ENCODE measurements at places on chromosomes 5 and 9.

DNA sequence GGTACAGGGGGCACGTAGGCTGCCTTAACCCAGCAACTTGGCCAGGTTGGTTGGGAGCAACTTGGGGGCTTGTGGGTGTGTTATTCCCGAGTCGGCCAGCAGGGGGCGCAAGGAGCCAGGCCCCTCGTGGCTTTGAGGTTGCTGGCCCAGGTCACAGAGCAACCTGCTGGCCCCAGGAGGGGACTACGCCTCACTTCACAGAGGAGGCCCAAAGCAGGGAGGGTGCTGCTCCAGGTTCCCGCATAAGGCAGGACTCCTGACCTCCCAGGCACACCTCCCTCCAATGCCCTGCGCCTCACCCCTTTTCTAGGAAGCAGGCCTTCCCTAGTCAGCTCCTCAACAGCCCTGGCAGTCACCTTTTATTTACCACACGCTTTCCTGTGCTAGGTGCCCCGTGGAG lies 18.1 kb downstream of the KYAT1 start:
- H3K27me3 ChIP-seq: no peaks in the 10 kb centered on the region
- peaks cover 12% of the 10 kb centered on the region for H3K4me1 ChIP-seq
- no peaks in the 10 kb centered on the region for H3K36me3 ChIP-seq
- no peak overlapping the region for H3K4me3 ChIP-seq
- H3K27ac ChIP-seq: no peak overlapping the region

DNA sequence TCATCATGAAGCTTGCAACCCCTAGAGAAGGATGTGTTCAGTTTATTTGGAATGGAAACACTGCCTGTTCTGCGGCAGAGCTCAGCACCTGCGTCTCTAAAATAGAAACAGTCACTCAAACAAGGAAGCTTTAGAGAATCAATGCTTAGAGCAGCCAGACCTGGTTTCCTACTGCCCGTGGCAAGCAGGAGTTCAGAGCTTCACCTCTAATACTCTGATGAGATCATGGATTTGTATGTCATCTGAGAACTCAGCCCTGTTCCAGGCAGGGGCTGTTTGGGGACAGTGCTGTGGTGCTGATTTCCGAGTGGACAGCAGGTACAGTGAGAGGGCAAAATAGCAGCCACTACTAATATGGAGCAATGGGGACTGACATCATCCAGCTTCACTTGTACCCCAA lies 236.0 kb upstream of the IRX1 start:
- H3K4me3 ChIP-seq: no peak overlapping the region
- H3K27me3 ChIP-seq: peaks cover 3% of the 10 kb centered on the region
- H3K36me3 ChIP-seq: no peaks in the 10 kb centered on the region
- H3K27ac ChIP-seq: no peak overlapping the region
- DNase-seq: no peak

- H3K36me3 ChIP-seq: no peaks in the 10 kb centered on the region
- H3K4me3 ChIP-seq: no peak overlapping the region
- peaks cover 9% of the 10 kb centered on the region for H3K4me1 ChIP-seq
- no peak for DNase-seq
Measured at GRCh38 chr5:167973126-167973525, 318.3 kb upstream of the WWC1 start.

DNA sequence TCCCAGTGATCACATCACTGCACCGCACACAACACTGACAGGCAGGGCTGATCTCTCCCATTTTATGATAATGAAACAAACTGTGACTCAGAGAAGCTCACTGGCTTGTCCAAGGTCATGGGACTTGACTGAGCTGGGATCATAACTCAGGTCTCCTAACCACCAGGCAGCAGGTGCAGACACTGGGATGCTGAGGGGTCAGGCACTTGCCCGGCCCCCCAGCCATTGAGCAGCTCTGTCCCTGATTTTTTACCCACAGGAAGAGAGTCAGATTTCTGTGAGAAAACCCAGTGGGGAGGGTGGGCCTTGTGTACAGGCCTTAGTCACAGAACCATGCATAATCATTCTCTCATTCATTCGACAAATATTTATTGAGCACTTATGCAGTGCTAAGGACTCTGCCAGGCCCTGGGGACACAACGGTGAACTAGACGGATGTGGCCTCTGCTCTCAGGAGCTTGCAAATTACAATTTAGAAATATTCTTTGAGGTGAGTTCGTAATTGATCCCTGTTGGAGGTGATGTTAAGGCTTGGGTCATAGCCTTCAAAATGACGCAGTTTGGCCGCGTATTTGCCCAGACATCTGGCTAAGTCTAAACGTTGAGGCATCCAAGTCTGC lies 54.5 kb upstream of the TGFBR1 start:
- H3K4me1 ChIP-seq: no peaks in the 10 kb centered on the region
- no peak overlapping the region for H3K4me3 ChIP-seq
- no peak for DNase-seq
- peaks cover 1% of the 10 kb centered on the region for H3K36me3 ChIP-seq

- no peaks in the 10 kb centered on the region for H3K36me3 ChIP-seq
- no peak for DNase-seq
- H3K27me3 ChIP-seq: no peaks in the 10 kb centered on the region
- H3K4me3 ChIP-seq: no peak overlapping the region
- no peak overlapping the region for H3K27ac ChIP-seq
- peaks cover 10% of the 10 kb centered on the region for H3K4me1 ChIP-seq
Measured at GRCh38 chr5:61604076-61605025, 272.3 kb downstream of the ZSWIM6 start.

DNA sequence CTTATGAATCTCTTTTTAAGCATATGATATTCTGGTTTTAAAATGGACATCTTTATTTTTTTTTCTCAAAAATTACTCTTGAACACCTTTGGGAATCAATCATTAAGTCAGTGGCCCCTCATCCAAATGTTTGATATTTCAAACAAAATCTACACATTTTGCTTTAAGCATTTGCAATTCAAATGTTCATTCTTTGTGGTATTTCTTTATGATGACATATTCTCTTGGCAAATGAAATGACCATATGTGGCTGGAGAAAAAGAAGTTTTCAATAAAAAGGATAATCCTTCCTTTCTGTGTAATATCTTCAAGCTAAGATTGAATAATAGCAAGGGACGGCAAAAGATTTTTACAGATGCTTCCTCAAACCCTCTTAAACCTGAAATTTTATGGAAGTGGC lies 420.8 kb downstream of the MTRR start:
- no peaks in the 10 kb centered on the region for H3K27me3 ChIP-seq
- DNase-seq: no peak
- no peaks in the 10 kb centered on the region for H3K36me3 ChIP-seq
- H3K4me1 ChIP-seq: no peaks in the 10 kb centered on the region

DNA sequence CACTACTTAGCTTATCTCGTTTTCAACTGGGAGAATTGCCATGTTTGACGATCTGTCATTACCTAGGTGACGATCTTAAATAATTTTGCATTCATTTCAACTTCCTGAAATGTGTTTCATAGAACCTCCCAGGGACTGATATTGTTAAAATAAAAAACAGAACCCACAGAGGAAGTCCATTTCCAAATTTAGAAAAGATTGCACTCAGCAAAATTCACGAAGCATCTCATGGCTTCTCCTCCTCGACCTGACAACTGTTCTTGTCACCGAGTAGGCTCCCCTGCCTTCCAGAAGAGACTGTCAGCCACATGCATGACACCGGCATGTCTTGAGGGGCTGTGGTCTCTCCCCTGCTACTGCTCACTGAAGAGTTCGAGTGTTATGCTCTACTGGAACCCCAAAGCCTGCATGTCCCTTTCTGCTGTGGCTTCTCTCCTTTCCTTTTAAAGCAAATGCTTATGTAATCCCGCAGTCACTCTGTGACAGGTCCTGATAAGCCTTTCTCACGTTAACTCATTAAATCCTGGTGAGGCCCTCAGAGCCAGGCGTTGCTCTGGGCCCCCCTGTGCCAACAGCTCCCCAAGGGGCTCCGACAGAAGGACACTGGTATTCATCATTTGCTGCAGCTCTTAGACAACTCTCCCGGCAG lies 26.8 kb upstream of the ANKRD33B start:
- no peak overlapping the region for H3K4me3 ChIP-seq
- no peak for DNase-seq
- H3K27ac ChIP-seq: no peak overlapping the region
- no peaks in the 10 kb centered on the region for H3K36me3 ChIP-seq

DNA sequence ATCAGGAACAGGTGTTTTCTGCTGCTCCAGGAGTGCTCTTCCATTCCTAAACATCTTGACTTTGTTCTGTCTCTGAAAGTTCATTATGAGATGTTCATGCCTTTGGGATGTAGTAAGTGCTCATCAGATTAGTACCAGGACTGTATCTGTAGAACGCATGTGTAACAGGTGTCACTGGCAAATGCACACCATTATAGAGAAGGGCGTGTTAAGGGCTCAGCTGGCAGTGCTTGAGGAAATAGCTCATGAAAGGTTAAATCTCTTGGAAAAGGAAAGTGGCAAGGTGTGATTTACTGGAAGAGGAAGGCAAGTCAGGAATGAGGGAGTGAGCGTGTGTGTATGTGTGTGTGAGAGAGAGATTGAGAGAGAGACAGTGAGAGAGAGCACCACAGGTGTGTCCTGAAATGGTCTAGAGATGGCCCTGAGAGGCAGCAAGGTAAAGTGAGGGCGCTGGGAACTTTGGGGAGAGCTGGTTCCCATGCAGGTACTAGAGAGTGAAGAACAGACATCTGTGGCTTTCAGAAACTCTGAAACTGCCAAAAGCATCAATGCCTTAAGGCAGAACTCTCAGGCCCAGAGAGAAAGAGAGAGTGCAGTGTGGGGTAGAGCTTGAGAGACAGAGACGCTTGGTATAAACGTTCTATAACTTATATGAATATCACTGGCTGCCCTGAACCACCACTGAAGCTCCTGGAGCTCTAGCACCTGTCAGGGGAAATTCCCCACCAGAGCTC lies 13.7 kb upstream of the CXCL14 start:
- H3K27me3 ChIP-seq: peaks cover 21% of the 10 kb centered on the region
- H3K4me1 ChIP-seq: no peaks in the 10 kb centered on the region
- H3K4me3 ChIP-seq: no peak overlapping the region

- peak overlapping the region; percentile 47 for H3K27ac ChIP-seq
- no peak overlapping the region for H3K4me3 ChIP-seq
Measured at GRCh38 chr5:68242743-68243142, 27.2 kb downstream of the PIK3R1 start.

GRCh38 chr5:130529511-130530485 lies 625.5 kb downstream of the CHSY3 start:
- no peaks in the 10 kb centered on the region for H3K36me3 ChIP-seq
- no peak overlapping the region for H3K4me3 ChIP-seq
- no peaks in the 10 kb centered on the region for H3K27me3 ChIP-seq
- peaks cover 3% of the 10 kb centered on the region for H3K4me1 ChIP-seq
- DNase-seq: no peak
- peak overlapping the region; percentile 54 for H3K27ac ChIP-seq

DNA sequence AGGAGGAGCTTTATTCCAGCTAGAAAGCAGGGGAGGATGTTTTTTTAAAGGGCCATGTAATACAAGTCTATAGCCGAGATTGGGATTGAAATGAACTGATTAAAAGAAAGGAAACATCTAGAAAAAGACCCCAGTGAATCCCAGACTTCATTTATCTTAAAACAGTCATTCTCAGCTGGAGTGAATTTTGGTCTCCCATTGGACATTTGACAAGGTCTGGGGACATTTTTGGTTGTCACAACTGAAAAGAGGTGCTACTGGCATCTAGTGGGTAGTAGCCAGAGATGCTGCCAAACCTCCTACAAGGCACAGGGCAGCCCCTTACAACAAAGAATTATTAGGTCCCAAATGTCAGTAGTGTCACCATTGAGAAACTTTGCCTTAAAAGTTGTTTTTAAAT lies 16.3 kb upstream of the SPINK4 start:
- H3K4me1 ChIP-seq: peaks cover 5% of the 10 kb centered on the region
- H3K4me3 ChIP-seq: no peak overlapping the region
- H3K27ac ChIP-seq: no peak overlapping the region
- no peak for DNase-seq

DNA sequence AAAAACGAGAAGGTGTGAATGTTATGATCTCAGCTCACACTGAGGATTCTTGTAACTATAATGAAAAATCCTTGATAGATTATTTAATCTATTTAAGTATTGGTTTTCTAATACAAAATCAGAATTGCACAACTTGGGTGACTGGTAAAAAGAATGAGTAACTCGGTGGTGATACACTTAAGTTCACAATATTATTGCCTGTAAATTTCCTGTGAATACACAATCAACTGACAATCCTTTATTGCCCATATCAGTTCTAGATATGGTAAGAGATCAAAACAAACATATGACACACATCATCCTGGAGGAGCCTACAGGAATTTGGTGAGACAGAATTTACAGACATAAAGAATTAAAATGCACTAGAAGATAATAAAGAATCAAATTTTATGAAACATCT lies 14.1 kb upstream of the LURAP1L start:
- no peak for DNase-seq
- H3K27me3 ChIP-seq: no peaks in the 10 kb centered on the region
- H3K27ac ChIP-seq: no peak overlapping the region
- no peaks in the 10 kb centered on the region for H3K4me1 ChIP-seq

- no peak overlapping the region for H3K4me3 ChIP-seq
- no peak for DNase-seq
- H3K27ac ChIP-seq: no peak overlapping the region
- H3K27me3 ChIP-seq: no peaks in the 10 kb centered on the region
Measured at GRCh38 chr5:18772475-18772874, 1138.2 kb downstream of the TAF11L14 start.

- DNase-seq: no peak
- H3K36me3 ChIP-seq: no peaks in the 10 kb centered on the region
- H3K4me3 ChIP-seq: peak within 1 kb of the TSS; percentile 61
- H3K27ac ChIP-seq: peak within 1 kb of the TSS; percentile 97
- peaks cover 44% of the 10 kb centered on the region for H3K4me1 ChIP-seq
Measured at GRCh38 chr5:142685418-142686209, at the start of gene FGF1. FGF1 (minus strand) TSS chr5:142686090; CDS start chr5:142614127, 71,963 bp downstream.

DNA sequence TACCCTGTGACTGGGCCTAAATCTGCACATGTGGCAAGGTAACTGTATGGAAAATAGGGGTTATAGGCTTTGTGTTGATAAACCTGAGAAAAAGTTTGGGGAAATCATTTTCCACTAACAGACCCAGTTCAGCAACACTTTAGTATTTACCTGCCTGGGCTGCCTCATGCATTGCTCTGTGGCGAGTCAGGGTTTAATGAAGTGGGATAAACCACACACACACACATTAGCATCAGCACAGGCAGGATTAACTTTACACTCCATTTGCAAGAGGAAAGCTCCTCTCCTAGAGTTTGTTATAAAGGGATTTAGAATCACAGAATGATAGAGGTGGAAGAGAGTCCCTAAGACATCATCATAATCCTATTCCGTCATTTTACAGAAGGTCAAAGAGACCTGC lies 20.0 kb upstream of the ZCCHC7 start:
- no peak overlapping the region for H3K4me3 ChIP-seq
- no peaks in the 10 kb centered on the region for H3K4me1 ChIP-seq
- no peak overlapping the region for H3K27ac ChIP-seq
- H3K36me3 ChIP-seq: no peaks in the 10 kb centered on the region
- no peaks in the 10 kb centered on the region for H3K27me3 ChIP-seq
- no peak for DNase-seq
